Suprapubic skin (tissue), 4 donors: ENCODE measurements at places on chromosomes 13 and 19. TPM values are rescaled to one million over a fixed set of nuclear protein-coding genes. Genes with fewer than 3 reads are reported as not detected.

The KISS1R gene
- not detected for total RNA-seq

The MEIS3 gene
- total RNA-seq, result 2.9 TPM

The FFAR1 gene
- not detected for total RNA-seq

The PPM1N gene
- 5.4 TPM for total RNA-seq

The C19orf85 gene
- total RNA-seq, result not detected

The ACP7 gene
- 17.8 TPM for total RNA-seq
